ENCODE measurements at places on chromosomes 7 and 10.

DNA sequence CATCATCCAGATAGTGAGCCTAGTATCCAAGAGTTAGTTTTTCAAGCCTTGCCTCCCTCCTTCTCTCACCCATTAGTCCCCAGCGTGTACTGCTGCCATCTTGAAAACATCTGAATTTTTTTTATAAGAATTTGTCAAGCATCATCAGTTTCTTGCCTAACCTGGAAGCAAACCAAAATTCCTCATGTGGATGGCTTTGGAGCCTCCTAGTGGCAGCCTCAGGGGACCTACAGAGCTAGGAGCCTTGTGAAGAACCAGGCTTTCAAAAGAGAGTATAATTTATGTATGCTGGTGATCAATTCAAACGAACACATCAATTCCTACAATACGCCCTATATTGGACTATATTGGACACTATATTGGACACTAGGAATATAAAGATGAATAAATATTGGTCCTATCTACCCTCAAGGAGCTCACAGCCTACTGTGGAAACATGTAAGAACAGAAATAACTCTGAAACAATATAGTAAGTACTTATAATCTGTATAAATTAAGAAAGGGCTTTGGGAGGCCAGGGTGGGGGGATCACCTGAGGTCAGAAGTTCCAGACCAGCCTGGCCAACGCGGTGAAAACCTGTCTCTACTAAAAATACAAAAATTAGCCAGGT, 63.4 kb downstream of the HPSE2 start:
- DNase-seq, result peak; percentile 37

GRCh38 chr7:104922182-104923009, 91.6 kb upstream of the KMT2E start:
- DNase-seq, result no peak

DNA sequence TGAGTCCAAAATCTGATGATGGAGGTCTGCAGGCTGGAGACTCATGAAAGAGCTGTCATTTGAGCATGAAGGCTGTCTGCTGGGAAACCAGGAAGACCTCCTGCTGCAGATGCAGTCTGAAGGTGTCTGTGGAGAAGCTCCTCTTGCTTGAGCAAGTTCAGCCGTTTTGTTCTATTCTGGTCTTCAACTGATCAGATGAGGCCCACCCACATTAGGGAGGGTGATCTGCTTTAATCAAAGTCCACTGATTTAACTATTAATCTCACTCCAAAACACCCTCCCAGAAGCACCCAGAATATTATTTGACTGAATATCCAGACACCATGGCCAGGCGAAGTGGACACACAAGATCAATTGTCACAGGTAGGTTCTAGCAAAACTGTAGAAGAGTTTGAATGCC, 116.5 kb downstream of the GATA3 start:
- no peak for DNase-seq

DNA sequence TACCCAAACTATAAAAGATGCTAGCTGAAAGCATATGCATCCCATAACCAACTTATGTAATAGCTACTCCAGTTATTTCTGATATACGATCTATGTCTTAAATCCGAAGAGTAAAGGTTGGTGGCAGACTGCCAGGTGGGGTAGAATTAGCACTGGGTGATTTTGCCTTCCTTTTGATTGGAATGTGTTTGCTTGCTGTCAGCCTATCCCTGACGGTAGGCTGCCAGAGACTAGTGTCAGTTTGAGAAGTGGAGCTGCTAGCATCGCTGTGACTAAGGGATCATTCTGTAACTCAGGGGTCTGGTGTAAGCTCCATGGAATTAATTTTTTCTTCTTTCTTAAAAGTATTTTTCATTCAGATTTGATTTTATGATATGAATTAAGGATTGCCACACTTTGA, 9.5 kb upstream of the SEM1 start:
- DNase-seq, result no peak

DNA sequence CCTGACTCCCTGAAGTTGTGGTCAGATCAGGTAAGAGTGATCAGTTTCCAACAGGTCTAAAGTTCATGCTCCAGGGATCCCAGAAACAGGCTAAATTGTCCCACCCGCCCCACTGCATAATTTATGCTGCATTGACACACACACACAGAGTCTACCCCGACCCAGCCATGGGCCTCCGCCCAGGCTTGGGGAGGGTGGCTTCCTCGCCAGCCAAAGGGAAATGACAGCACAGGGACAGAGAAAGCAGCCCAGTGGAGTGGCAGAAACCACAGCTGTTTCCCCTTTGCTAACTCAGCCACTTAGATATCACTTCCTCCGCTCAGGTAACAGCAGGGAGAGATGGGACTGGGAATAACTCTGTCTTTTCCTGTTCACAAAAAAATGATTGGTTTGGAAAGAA, 9.4 kb downstream of the SH3PXD2A start:
- no peak for DNase-seq

GRCh38 chr10:117993166-117993565, 53.6 kb downstream of the RAB11FIP2 start:
- no peak for DNase-seq

DNA sequence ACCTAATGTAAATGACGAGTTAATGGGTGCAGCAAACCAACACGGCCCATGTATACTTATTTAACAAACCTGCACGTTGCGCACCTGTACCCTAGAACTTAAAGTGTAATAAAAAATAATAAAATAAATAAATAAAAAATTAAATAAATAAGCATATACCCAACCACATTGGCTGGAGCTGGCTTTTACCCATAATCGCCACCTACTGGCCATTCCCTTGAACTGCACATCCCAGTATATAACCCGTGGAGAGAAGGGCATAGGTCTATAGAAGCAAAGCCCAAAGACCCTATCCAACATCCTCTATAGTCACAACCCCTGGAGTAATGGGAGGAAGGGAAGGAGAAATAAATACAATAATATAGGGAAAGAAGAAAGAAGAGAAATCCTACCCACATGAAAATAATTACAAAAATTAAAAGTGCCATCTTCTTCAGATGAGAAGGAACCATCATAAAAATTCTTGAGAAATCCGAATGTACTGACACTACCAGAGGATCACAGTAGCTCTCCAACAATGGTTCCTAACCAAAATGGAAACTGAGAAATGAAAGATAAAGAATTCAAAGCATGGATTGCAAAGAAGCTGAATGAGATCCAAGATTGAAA, 65.6 kb downstream of the TWIST1 start:
- no peak for DNase-seq

DNA sequence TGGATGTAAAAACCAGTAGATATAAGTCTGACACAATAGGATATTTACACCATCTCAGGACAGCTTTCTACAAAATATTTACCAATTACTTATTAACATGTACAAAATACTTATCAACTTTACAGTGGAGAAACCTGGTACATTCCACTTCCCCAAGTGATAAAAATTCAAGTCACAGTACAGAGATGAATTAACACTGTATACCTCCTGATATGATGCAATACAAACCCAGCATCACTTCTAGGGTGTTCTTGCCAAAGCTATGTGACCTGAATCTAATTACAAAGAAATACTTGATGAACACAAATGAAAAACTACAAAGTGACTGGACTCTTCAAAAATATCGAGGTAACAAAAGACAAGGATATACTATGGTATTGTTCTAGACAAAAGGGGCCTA, 156.4 kb upstream of the FGFR2 start:
- no peak for DNase-seq

GRCh38 chr7:16130111-16131110, 290.9 kb downstream of the CRPPA start:
- peak; percentile 46 for DNase-seq

- no peak for DNase-seq
Measured at GRCh38 chr10:120788771-120789170, 62.4 kb upstream of the WDR11 start.

GRCh38 chr10:77185696-77186095, 451.9 kb downstream of the KCNMA1 start:
- no peak for DNase-seq

- DNase-seq, result peak; percentile 94
Measured at GRCh38 chr7:30469303-30469702, 9.3 kb downstream of the NOD1 start.

DNA sequence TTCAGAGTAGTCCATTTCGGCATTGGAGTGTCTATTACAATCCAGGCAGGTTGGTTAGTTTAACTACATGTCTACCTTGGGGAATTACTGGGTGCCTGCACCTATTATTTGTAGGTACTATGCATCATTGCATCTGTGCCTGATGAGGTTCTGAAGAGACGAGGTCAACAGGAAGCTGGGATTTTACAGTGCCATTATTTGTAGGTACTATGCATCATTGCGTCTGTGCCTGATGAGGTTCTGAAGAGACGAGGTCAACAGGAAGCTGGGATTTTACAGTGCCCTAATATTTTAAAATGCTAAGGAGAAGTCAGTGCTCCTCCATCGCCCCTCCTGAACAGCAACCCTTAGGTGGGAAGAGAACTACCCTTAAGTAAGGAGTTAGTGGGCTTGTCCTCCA, 41.7 kb downstream of the NPY start:
- no peak for DNase-seq
